ENCODE measurements at places on chromosomes 3 and 15.

DNA sequence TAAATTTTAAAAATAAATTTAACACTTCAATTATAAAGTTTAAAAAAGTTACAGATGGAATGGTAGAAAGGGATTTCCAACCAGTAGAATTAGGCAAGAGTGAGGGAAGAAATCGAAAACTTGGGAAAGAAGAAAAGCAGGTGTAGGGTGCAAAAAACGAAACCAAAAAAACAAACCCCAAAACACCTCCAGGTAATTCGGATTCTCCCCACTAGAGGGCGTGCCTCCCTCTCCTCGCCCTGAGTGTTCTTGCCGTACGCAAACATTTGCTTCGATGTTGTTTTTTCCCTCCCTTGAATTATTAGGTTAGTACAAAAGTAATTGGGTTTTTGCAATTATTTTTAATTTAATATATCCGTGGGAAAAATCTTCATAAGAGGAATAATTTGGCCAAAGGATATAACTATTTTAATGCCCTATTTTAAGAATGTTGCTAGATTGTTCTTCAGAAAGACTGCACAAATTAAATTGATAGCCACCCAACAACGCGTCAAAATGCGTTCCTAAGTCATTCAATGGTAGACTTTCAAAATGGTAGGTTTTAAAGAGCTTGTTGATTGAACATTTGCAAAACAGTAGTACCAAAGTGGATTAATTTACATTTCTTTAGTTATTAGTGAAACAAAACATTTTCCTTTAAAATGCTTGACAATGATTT, 63.7 kb downstream of the SLC30A4 start:
- DNase-seq = peak; percentile 74

DNA sequence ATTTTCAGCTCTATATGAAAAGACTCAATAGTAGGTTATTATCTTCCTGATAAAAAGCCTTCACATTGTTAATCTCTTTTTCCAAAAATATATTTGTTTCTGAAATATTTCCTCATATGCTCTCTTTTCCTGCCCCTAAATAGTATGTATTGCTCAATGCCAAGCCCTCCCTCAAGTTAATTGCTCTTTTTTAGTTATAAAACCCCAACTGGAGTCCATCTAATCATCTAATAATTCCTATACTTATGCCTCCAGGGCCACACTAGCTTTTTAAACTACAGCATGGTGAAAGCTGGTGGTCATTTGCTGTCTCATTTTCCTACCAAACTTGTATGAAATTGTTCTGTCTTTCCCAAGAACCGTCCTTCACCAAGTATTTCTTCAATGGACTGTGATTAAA, 26.7 kb downstream of the AQP9 start:
- DNase-seq = no peak

DNA sequence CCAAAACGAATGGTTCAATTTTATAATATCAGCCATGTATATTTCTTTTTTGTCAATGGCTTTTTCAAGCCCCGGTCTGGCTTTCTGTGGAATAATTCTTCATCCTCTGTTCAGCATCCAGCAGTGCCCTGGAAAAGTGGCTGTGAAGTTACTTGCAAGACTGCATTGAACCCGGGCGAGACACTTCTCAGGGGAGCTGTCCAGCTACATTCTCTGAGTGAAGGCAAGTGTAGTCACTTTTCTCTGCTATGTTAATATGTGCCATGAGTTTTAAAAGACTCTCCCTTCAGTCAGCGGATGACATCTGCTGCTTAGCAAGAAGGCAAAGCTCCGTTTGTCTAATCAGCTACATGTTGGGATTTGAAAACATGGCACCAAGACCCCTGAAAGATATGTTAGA, 81.3 kb upstream of the RGMA start:
- DNase-seq = no peak

GRCh38 chr3:57851304-57851703, 95.2 kb downstream of the SLMAP start:
- DNase-seq = no peak

GRCh38 chr3:138009476-138010272, at the start of gene CLDN18:
TSS of gene CLDN18 (plus strand) at chr3:138010165. CDS start at chr3:138010226, 61 bp downstream.
- no peak for DNase-seq

DNA sequence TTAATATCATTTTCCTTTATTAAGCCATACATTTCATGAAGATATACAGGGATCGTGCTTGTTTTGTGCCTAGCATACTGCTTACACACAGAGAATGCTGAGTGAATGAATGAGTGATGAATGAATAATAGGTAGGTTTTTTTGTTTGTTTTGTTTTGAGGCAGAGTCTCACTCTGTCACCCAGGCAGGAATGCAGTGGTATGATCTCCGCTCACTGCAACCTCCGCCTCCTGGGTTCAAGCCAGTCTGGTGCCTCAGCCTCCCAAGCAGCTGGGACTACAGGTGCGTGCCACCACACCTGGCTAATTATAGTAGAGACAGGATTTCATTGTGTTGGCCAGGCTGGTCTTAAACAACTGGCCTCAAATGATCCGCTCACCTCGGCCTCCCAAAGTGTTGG, 400.0 kb downstream of the ROBO1 start:
- DNase-seq = no peak

GRCh38 chr15:77974098-77974414, 103.5 kb downstream of the TBC1D2B start:
- peak; percentile 84 for DNase-seq

- DNase-seq = no peak
Observed at GRCh38 chr15:58590926-58591325, 158.6 kb downstream of the ADAM10 start.

- DNase-seq = no peak
Observed at GRCh38 chr3:194565597-194566190, 67.5 kb downstream of the TMEM44 start.

- no peak for DNase-seq
Observed at GRCh38 chr3:51879937-51880336, 4.5 kb upstream of the IQCF5 start.

DNA sequence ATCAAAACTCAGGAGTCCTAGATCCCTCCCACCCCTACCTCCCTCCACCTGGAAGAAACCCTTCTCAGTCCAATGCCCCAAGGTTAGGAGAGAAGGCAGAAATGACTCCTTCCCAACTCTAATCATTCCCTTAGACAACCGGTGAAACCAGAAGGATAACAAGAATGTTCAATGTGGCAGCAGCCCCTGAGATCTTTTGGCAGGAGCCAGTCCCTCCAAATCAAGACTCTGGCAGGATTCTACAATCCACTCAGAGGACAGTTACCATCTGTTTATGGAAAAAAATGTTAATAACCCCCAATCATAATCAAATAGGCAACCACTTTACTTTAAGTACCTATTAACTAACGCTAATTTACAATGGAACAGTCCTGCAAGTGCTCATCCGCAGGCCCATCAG, 136.5 kb downstream of the NTRK3 start:
- no peak for DNase-seq

GRCh38 chr15:77898811-77899730, 178.4 kb downstream of the TBC1D2B start:
- DNase-seq = peak; percentile 19

GRCh38 chr3:134471521-134472193, 14.1 kb downstream of the ANAPC13 start:
- DNase-seq = no peak

DNA sequence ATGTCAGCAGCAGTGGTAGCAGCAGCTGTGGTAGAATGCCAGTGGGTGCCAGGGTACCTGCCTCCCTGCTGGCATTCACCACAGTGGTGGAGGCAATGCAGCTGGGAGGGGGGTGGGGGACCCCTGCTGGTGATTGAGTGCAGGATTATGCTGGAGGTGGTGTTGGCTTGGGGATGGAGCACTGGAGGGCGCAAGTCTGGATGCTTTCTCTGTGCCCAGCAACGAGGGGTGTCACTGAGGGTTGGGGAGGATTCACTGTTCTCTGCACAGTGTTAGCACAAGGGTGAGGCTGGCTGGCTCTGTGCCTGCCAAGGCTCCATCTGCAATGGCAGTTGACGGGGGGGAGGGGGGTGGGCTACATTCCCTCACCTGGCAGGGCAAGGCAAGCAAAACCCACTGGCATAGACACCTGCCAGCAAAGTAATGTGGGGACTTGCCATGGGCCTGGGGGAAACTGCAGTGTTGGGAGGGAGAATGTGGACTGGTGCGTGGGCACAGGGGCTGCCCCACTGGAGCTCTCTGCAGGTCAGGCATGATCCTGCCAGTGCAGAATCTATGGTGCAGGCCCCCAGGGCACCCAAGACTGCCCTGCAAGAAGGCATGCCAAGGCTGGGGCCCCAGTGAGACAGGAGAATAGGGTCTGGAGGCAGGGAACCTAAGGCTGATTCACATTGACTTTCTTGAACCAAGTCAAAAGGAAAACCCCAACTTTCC, 64.3 kb downstream of the MINDY4B start:
- DNase-seq = no peak

All from femur (tissue), 1 donor.